ENCODE measurements at places on chromosomes 5 and 9. TPM values are rescaled to one million over a fixed set of nuclear protein-coding genes. Genes with fewer than 3 reads are reported as not detected.

Gene CENPK
- total RNA-seq, result 32.0 TPM

Gene NMUR2
- not detected for total RNA-seq

Gene LRRC19
- not detected for total RNA-seq

GRCh38 chr5:16803831-16804230 is 132.3 kb downstream of the MYO10 start:
- no peak for DNase-seq

DNA sequence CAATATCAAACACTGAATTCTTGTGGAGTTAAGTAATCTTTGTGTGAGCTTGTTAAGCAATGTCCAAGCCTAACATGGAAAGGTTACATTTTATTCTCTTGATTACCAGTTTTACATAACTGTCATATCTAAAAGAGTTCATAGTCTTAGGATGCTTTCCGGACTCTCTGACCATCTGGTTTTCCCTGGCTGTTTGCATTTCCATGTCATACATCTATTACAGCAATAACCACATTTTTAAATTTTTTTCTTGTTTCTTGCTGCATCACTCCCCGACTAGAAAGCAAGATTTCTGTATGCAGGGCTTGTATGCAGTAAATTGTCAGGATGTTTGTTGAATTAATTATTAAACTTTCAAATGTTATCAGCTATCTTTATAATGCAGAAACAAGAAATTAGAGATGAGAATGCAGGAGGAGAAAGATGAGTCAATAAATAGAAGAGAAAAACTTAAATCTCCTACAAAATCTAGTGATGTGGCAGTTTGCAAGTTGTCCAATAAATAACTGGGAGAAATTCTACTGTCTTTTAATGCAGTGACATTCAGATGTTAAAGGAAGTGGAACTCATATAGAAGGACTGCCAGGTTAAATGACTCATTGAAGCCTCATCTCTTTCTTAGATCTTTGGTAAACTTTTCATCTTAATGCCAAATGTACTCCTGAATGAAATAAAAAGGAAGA is 179.6 kb upstream of the SGCD start:
- no peak for DNase-seq

- DNase-seq, result no peak
Observed at GRCh38 chr5:178392931-178393394, 160.4 kb upstream of the PHYKPL start.

- DNase-seq, result no peak
Observed at GRCh38 chr9:114431770-114432169, 44.0 kb upstream of the AKNA start.

Data from GM12878 (cell line).